ENCODE measurements at places on chromosomes 5 and 9.

DNA sequence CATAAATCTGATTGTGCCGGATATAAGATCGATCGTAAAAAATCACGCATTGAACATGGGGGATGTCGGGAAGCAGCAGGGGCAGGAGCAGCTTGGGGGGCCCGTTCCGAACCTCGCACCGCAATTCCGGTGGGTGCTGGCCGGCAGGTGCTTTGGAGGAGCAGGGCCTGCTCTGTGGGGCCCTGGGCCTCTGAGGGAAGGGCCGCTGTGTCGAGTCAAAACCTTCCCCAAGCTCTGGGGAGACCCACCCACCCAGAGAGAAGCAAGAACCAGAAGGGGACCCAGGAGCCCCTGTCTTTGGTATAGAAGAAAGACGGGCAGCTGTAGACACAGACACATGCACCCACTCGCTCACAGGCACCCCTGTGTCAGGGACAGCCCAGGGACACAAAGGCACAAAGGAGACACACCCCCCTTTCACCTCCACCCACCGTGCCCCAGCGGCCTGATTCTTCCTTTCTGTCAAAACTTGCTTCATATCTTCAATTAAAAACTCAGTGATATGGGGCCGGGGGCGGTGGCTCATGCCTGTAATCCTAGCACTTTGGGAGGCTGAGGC lies 49.4 kb upstream of the ZBTB43 start:
- H3K36me3 ChIP-seq: no peaks in the 10 kb centered on the region
- H3K27me3 ChIP-seq: no peaks in the 10 kb centered on the region
- no peak overlapping the region for H3K27ac ChIP-seq
- no peak for DNase-seq
- no peak overlapping the region for H3K4me3 ChIP-seq

GRCh38 chr5:132498152-132498551 lies 7.6 kb upstream of the IRF1 start:
- peaks cover 6% of the 10 kb centered on the region for H3K4me1 ChIP-seq
- no peaks in the 10 kb centered on the region for H3K36me3 ChIP-seq
- H3K27ac ChIP-seq: peak overlapping the region; percentile 97
- H3K4me3 ChIP-seq: no peak overlapping the region

DNA sequence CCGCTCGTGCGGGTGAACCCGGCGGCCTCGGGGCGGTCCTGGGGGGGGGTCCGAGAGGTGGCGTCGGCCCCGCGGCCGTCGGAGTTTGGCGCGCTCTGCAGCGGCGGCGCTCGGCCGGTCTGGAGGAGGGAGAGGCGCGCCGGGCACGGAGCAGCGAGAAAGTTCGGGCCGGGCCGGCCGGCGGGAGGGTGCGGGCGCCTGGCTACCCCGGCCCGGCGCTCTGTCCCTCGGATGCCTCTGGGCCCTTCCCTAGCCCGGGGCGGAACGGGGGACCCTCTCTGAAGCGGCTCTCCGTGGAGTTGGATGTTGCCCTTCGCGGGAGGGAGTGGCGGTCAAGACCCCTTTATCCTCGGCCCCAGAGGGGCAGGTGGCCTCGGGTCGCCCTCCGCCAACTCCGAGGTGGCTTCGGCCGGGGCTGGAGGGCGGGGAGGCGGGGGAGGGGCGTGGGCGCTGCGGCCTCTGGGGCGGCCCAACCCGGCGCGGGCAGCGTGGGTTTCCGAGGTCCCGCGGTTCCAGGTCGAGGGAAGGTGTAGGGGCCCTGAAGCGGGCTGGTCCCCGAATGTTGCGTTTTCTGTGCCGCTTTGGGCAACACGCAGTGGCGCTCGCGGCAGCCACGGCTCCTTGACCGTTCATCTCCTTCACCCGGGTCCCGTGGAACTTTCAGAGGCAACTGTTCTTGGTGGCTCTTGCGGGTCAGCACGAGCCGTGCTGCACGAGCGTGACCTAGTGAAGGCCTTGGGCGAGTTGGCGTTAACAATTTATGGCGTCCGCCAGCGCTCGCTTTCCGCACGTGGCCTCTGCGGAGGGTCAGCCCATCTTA lies 290.5 kb downstream of the DOCK8 start:
- no peaks in the 10 kb centered on the region for H3K27me3 ChIP-seq
- DNase-seq: no peak
- H3K4me3 ChIP-seq: peak overlapping the region; percentile 86
- H3K36me3 ChIP-seq: no peaks in the 10 kb centered on the region

GRCh38 chr5:107698286-107698685 lies 27.5 kb upstream of the EFNA5 start:
- no peaks in the 10 kb centered on the region for H3K4me1 ChIP-seq
- no peaks in the 10 kb centered on the region for H3K27me3 ChIP-seq
- H3K27ac ChIP-seq: no peak overlapping the region
- no peak for DNase-seq
- no peaks in the 10 kb centered on the region for H3K36me3 ChIP-seq
- no peak overlapping the region for H3K4me3 ChIP-seq

DNA sequence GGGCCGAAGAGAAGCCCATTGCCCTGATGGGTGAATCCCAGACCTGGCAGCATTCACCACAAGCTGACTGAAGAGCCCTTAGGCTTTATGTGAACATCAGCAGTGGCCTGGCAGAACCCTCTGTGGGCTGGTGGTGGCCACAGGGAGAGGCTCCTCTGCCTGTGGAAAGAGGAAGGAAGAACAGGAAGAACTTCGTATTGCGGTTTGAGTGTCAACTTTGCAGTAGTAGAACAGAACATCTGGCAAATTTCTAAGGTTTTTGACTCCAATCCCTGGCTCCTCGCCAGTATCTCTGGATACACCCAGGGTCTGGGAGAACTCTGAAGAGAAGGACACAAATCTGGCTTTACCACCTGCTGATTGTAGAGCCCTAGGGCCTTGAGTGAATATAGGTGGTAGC lies 356.4 kb upstream of the GRAMD2B start:
- DNase-seq: no peak
- H3K4me3 ChIP-seq: no peak overlapping the region
- no peaks in the 10 kb centered on the region for H3K36me3 ChIP-seq
- H3K27ac ChIP-seq: no peak overlapping the region
- no peaks in the 10 kb centered on the region for H3K27me3 ChIP-seq

DNA sequence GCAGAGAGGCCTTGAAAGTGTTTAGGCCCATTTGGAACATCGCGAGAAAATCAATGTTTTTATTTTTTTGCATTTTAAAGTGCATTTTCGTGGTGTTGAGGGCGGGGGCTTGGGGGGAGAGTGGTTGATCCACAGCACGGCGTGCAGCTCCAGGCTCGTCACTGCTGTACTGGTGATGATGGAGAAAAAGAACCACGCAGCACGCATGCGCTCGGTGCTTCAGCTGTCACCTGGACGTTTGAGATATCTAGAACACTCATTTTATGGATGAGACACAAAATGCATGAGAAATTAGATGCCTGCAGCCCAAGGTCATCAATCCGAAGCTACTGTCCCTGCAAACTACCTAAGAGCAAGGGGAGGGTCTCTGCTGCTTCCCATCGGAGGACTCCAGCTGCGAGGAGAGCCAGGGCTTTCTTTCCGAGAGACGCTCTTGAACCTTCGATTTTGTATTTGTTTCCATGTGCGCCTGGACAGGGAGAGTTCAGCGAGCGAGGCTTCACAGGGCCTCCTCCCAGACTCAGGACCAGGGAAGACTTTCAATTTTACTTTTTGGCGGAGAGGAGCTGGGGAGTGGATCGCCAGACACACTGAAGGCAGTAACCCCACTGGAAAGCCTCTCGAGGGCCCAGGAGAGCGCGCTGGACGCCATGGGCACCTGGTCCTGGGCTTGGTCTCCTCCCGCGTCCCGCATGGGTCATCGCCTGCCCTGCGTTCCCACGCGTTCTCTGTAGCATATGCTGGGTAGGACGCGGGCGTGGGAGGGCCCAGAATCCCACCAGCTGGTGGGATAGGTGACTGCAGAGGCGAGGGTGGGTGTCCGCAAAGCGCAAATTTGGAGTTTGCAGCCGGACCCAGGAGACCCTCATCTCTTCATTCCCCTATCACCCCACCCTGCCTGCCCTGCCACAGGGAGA lies 2.5 kb downstream of the DMRT2 start:
- H3K27ac ChIP-seq: no peak overlapping the region
- H3K27me3 ChIP-seq: peaks cover 68% of the 10 kb centered on the region
- peak overlapping the region; percentile 74 for H3K4me3 ChIP-seq
- no peak for DNase-seq
- H3K36me3 ChIP-seq: no peaks in the 10 kb centered on the region

- no peaks in the 10 kb centered on the region for H3K4me1 ChIP-seq
- H3K27me3 ChIP-seq: no peaks in the 10 kb centered on the region
- no peak overlapping the region for H3K4me3 ChIP-seq
- no peaks in the 10 kb centered on the region for H3K36me3 ChIP-seq
- no peak for DNase-seq
- no peak overlapping the region for H3K27ac ChIP-seq
Measured at GRCh38 chr9:74598874-74599273, 101.7 kb downstream of the RORB start.

- H3K4me3 ChIP-seq: peak overlapping the region; percentile 62
- peaks cover 4% of the 10 kb centered on the region for H3K4me1 ChIP-seq
- DNase-seq: no peak
- H3K27ac ChIP-seq: peak overlapping the region; percentile 79
- H3K36me3 ChIP-seq: no peaks in the 10 kb centered on the region
Measured at GRCh38 chr5:69042500-69042899, 51.3 kb upstream of the SLC30A5 start.

DNA sequence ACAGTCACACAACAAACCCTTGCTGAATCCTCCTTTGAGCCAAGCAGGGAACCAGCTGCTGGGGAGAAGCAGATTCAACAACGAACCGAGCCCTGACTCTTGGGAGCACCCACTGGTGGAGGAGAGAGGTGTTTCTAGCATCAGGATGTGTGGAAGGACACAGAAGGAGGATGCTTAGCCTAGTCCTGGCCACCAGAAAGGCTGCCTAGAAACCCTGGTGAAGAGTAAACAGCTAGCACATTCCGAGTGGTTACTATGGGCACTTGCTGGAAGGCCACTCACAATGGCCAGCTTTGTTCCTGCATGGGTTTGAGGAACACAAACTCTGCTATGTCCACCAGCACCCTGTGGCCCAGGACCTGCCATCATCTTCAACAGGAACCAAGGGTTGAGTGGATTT lies 1.8 kb downstream of the TIFAB start:
- no peak for DNase-seq
- no peak overlapping the region for H3K27ac ChIP-seq
- no peaks in the 10 kb centered on the region for H3K36me3 ChIP-seq
- no peak overlapping the region for H3K4me3 ChIP-seq
- H3K27me3 ChIP-seq: no peaks in the 10 kb centered on the region
- no peaks in the 10 kb centered on the region for H3K4me1 ChIP-seq

- no peak overlapping the region for H3K27ac ChIP-seq
- no peak overlapping the region for H3K4me3 ChIP-seq
- H3K4me1 ChIP-seq: no peaks in the 10 kb centered on the region
- H3K36me3 ChIP-seq: no peaks in the 10 kb centered on the region
- H3K27me3 ChIP-seq: no peaks in the 10 kb centered on the region
Measured at GRCh38 chr5:124923131-124923530, 176.7 kb upstream of the ZNF608 start.

- H3K4me1 ChIP-seq: no peaks in the 10 kb centered on the region
- no peak overlapping the region for H3K27ac ChIP-seq
- DNase-seq: no peak
- H3K27me3 ChIP-seq: no peaks in the 10 kb centered on the region
- no peak overlapping the region for H3K4me3 ChIP-seq
- H3K36me3 ChIP-seq: no peaks in the 10 kb centered on the region
Measured at GRCh38 chr5:31333475-31333874, 140.0 kb downstream of the CDH6 start.

- no peaks in the 10 kb centered on the region for H3K4me1 ChIP-seq
- no peak overlapping the region for H3K4me3 ChIP-seq
- H3K27me3 ChIP-seq: no peaks in the 10 kb centered on the region
- H3K27ac ChIP-seq: no peak overlapping the region
- DNase-seq: no peak
- H3K36me3 ChIP-seq: no peaks in the 10 kb centered on the region
Measured at GRCh38 chr5:82312373-82312856, 34.3 kb upstream of the RPS23 start.

DNA sequence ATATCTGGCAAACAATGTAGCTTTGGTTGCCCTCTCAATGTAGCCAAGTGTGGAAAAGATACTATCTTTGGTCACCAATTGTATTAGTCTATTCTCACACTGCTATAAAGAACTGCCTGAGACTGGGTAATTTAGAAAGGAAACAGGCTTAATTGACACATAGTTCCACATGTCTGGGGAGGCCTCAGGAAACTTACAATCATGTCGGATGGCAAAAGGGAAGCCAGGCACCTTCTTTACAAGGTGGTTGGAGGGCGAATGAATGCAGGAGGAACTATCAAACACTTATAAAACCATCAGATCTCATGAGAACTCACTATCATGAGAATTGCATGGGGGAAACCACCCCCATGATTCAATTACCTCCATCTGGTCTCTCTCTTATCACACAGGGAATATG lies 133.1 kb upstream of the TBCA start:
- H3K36me3 ChIP-seq: no peaks in the 10 kb centered on the region
- no peaks in the 10 kb centered on the region for H3K4me1 ChIP-seq
- H3K4me3 ChIP-seq: no peak overlapping the region
- no peak for DNase-seq

- no peaks in the 10 kb centered on the region for H3K27me3 ChIP-seq
- peaks cover 4% of the 10 kb centered on the region for H3K4me1 ChIP-seq
- H3K27ac ChIP-seq: no peak overlapping the region
- no peak for DNase-seq
- H3K4me3 ChIP-seq: no peak overlapping the region
Measured at GRCh38 chr5:113182658-113183344, 206.2 kb downstream of the DCP2 start.

DNA sequence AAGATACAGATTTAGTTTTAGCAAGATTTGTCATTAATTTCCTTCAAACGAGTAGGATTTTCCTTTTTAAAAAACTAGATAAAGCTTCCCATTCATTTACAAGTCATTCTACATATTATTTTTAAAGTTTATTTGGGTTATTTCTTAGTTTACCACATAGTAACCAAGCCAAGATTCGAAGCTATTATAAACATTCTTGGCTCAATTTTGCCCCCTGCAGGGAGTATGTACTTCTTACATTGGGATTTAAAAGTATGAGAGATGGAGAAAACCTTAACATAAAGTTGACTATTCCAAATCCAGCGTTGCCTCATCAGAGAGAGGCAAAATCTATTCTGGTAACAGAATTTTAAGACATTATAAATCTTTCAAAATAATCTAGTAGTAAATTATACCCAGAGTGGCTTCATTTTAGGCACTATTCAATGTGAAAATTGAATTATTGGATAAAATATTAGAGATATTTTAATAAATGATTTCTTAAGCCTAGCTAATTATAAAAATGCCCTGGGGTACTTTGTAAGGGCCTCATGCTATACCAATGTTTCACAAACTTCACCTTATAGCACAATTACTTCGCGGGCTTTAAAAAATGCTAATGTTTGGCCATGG lies 39.1 kb downstream of the FBN2 start:
- H3K27ac ChIP-seq: no peak overlapping the region
- no peaks in the 10 kb centered on the region for H3K27me3 ChIP-seq
- H3K4me1 ChIP-seq: no peaks in the 10 kb centered on the region

GRCh38 chr5:126778675-126779403 lies 1.9 kb downstream of the LMNB1 start:
- H3K36me3 ChIP-seq: no peaks in the 10 kb centered on the region
- DNase-seq: no peak
- peak overlapping the region; percentile 96 for H3K4me3 ChIP-seq
- no peaks in the 10 kb centered on the region for H3K4me1 ChIP-seq
- no peaks in the 10 kb centered on the region for H3K27me3 ChIP-seq

- H3K4me3 ChIP-seq: peak overlapping the region; percentile 78
- H3K36me3 ChIP-seq: no peaks in the 10 kb centered on the region
- no peak for DNase-seq
Measured at GRCh38 chr9:75892216-75892911, 1.9 kb downstream of the PCSK5 start.

- H3K4me1 ChIP-seq: no peaks in the 10 kb centered on the region
- no peak overlapping the region for H3K27ac ChIP-seq
- DNase-seq: no peak
- no peak overlapping the region for H3K4me3 ChIP-seq
- H3K36me3 ChIP-seq: no peaks in the 10 kb centered on the region
- no peaks in the 10 kb centered on the region for H3K27me3 ChIP-seq
Measured at GRCh38 chr5:28734396-28734795, 1696.0 kb upstream of the CDH9 start.
